ENCODE measurements at places on chromosomes 13 and 19. TPM values are rescaled to one million over a fixed set of nuclear protein-coding genes. Genes with fewer than 3 reads are reported as not detected.

The DLEU7 gene
- total RNA-seq: 7.3 TPM

The LILRB2 gene
- total RNA-seq: 1.6 TPM

The SBSN gene
- total RNA-seq: 0.06 TPM

The PARP4 gene
- 32.8 TPM for total RNA-seq

The MYH14 gene
- 7.2 TPM for total RNA-seq

The SIGLEC12 gene
- total RNA-seq: not detected

The SSC5D gene
- total RNA-seq: 3.5 TPM

The WDR83 gene
- 14.9 TPM for total RNA-seq

- H3K27me3 ChIP-seq: no peaks in the 10 kb centered on the region
- DNase-seq: no peak
- no peaks in the 10 kb centered on the region for H3K4me1 ChIP-seq
- H3K4me3 ChIP-seq: no peak overlapping the region
- H3K27ac ChIP-seq: no peak overlapping the region
Observed at GRCh38 chr19:41871573-41872383, 5.3 kb upstream of the CD79A start.

DNA sequence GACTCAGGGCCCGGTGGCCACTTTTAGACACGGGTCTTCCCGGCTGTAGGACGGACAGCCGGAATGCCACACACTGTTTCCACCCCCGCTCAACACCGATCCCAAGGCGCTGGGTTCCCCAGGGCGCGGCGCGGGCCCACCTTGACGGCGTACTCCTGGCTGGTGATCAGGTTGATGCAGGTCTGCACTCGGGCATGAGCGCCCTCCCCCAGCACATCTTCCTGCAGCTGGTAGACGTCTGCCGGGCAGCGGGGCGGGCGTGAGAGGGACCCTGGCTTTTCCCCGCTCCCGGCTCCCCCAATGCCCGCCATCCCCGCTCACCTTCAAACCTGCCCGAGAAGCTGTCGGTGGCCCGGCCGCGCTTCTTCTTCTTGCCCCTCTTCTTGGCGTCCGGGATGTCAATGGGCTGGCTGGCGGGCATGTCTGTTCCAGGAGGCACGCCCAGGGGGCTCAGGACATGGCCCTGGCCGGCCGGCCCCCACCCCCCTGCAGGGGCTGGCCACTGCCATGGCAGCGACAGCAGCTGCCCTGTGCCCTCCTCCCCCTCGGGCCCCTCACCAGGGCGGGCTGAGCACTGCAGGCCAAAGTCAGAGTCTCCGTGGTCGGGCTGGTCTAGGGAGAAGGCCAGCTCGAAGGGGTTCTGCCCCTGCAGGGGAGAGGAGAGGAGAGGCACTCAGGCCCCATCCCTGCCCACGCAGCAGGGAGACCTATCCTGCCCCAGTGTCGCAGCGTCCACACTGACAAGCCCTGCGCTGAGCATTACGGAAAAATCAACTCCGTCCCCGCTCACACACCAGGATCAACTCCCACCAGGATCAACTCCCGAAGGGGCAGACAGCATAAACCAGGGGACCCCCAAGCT is 4.8 kb downstream of the MKNK2 start:
- H3K27ac ChIP-seq: no peak overlapping the region
- peaks cover 81% of the 10 kb centered on the region for H3K36me3 ChIP-seq
- H3K4me3 ChIP-seq: no peak overlapping the region
- H3K4me1 ChIP-seq: peaks cover 72% of the 10 kb centered on the region
- H3K27me3 ChIP-seq: no peaks in the 10 kb centered on the region
- no peak for DNase-seq

DNA sequence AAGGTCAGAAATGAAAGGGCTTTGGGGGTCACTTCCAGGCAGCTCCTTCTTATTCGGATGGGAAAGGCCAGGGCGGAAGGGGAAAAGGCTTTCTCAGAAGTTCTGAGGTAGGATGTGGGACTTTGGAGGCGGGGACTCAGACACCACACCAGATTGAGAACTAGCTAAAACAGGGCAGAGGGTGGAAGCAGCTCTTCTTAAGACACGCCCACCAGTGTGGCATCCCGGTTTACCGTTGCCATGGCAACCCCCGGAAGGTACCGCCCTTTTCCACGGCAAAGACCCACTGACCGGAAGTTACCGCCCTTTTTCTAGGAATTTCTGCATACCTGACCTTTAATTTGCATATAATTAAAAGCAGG is 3.8 kb upstream of the LILRA5 start:
- no peaks in the 10 kb centered on the region for H3K36me3 ChIP-seq
- peaks cover 2% of the 10 kb centered on the region for H3K27me3 ChIP-seq
- H3K27ac ChIP-seq: no peak overlapping the region

- no peak overlapping the region for H3K4me3 ChIP-seq
- peaks cover 7% of the 10 kb centered on the region for H3K4me1 ChIP-seq
- peak overlapping the region; percentile 52 for H3K27ac ChIP-seq
- no peaks in the 10 kb centered on the region for H3K36me3 ChIP-seq
- no peaks in the 10 kb centered on the region for H3K27me3 ChIP-seq
- DNase-seq: no peak
Observed at GRCh38 chr13:97191142-97191541, 31.0 kb upstream of the MBNL2 start.

DNA sequence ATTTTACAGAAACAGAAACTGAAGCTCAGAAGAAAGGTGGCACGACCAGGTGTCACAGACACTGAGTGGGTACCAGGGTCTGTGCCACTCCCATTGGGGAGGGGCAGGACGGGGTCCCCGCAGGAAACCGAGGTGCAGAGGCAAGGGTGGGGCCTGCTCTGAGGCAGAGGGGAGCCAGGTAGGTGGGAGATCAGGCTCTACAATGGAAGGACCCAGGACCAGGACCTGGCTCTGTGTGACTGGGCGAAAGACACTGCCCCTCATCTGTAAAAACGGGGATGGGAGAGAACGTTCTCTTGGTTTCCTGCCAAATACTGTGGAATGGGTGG is 2.8 kb downstream of the PTGIR start:
- no peak for DNase-seq
- no peaks in the 10 kb centered on the region for H3K27me3 ChIP-seq
- H3K36me3 ChIP-seq: no peaks in the 10 kb centered on the region
- H3K4me1 ChIP-seq: peaks cover 35% of the 10 kb centered on the region
- no peak overlapping the region for H3K4me3 ChIP-seq

DNA sequence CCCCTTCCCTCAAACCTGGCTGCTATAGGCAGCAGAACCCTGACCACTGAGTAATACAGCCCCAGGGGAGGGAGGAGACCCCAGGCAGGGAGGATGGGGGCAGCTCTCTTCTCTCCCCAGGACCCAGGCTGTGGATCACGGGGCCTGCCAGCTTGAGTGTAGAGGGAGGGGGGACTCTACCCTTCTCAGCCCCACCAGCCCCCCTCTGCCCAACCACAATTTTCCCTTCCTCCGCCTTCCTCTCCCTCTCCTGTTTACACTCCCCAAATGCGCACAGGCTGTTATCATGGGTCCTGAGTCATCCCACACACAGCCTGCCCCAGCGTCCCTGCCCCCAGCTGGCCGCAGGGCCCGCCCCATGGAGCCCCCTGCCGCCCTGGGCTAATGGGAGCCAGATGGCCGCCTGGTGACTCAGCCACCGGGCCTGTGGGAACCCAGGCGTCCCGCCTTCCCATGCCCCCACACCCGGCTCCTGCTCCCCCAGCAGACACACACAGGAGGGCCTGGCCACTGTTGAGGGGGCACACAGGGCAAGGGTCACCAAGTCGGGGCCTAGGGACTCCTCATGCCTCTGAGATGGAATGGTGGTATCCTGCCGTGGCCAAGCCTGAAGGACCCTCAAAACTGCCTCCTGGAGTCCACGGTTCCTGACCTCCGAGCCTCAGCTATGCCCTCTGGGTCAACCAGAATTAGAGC is 13.6 kb downstream of the CCDC97 start:
- H3K27ac ChIP-seq: peak overlapping the region; percentile 10
- peaks cover 72% of the 10 kb centered on the region for H3K4me1 ChIP-seq
- DNase-seq: no peak
- H3K36me3 ChIP-seq: peaks cover 60% of the 10 kb centered on the region
- H3K4me3 ChIP-seq: no peak overlapping the region

- no peaks in the 10 kb centered on the region for H3K27me3 ChIP-seq
- no peak for DNase-seq
- H3K4me3 ChIP-seq: no peak overlapping the region
- no peaks in the 10 kb centered on the region for H3K4me1 ChIP-seq
- H3K36me3 ChIP-seq: no peaks in the 10 kb centered on the region
- no peak overlapping the region for H3K27ac ChIP-seq
Observed at GRCh38 chr13:86446311-86446710, 647.1 kb upstream of the SLITRK6 start.

DNA sequence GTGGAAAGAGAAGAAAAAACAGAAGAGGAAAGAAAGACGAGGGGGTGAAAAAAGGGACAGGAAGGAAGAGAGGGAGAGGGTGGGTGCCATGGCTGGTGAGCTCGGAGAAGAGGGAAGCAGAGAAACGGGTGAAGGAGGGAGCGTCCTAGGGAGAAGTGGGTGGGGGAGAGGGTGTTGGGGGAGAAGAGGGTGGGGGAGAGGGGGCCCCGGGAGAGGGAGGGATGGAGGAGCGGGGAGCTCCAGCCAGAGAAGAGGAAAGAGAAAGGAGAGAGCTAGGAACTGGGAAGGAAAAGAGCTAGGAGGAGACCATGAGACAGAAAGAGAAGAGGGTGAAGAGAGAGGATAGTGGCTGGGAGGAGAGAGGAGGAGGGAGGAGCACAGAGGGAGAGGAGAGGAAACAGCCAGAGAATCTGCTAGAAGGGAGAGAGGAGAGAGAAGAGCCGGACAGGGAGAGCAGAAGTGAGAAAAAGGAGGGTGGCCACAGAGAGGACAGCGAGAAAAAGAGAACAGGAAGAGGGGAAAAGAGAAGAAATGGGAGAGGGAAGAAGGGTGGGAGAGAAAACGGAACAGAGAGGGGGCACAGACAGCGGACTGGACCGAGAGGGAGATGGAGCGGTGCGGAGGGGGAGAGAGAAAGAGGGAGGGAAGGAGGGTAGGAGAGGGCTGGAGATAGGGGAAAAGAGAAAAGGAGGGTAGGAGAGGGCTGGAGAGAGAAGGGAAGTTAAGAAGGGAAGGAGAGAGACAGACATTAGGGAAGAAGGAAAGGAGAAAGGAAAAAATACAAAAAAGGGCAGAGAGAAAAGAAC is 11.9 kb upstream of the GARIN5A start:
- H3K36me3 ChIP-seq: peaks cover 20% of the 10 kb centered on the region
- peaks cover 35% of the 10 kb centered on the region for H3K4me1 ChIP-seq
- DNase-seq: no peak
- no peak overlapping the region for H3K4me3 ChIP-seq
- H3K27ac ChIP-seq: no peak overlapping the region
- peaks cover 34% of the 10 kb centered on the region for H3K27me3 ChIP-seq

DNA sequence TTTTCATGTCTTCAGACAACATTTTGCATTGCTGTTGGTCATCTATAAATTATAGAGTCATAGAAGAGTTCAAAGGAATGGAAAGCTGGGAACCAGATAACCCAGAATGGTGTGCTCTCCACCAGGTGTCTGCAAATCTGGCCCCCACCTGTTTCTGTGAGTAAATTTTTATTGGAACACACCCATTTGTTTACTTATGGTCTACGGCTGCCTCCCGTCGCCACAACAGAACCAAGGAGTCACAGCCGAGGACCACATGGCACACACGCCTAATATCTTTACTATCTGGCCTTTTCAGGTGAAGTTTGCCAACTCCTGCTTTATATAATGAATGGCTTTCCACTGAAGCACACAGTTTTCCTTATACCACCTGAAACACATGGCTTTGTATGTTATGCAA is 58.2 kb downstream of the EFNB2 start:
- no peak for DNase-seq
- H3K36me3 ChIP-seq: no peaks in the 10 kb centered on the region
- H3K27me3 ChIP-seq: no peaks in the 10 kb centered on the region

DNA sequence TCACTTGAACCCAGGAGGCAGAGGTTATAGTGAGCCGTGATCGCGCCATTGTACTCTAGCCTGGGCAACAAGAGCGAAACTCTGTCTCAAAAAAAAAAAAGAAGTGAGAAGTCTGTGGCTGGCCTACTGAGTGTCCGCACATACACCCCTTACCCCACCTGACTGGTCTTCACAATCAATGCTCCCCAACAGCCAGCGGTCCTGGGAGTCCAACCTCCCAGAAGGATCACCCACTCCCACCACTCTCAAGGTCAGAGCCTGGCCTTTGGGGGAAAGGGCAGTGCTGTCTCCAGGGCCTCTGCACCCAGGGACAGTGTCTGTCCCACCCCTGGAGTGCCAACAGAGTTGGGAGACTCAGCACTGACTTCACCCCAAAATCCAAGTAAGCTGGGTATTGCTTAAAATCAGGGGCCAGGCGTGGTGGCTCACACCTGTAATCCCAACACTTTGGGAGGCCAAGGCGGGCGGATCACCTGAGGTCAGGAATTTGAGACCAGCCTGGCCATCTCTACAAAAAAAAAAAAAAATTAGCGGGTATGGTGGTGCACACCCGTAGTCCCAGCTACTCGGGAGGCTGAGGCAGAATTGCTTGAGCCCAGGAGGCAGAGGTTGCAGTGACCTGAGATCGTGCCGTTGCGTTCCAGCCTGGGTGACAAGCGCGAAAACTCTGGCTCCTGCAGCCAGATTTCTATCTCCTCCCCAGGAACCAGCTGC is 2.3 kb upstream of the CD320 start:
- peaks cover 73% of the 10 kb centered on the region for H3K36me3 ChIP-seq
- H3K27me3 ChIP-seq: no peaks in the 10 kb centered on the region
- no peak for DNase-seq

- peaks cover 14% of the 10 kb centered on the region for H3K27me3 ChIP-seq
- peaks cover 11% of the 10 kb centered on the region for H3K4me1 ChIP-seq
- peak; percentile 60 for DNase-seq
- no peaks in the 10 kb centered on the region for H3K36me3 ChIP-seq
Observed at GRCh38 chr19:42386974-42387707, 3.0 kb downstream of the CNFN start.

GRCh38 chr13:33401238-33401637 is 115.7 kb upstream of the STARD13 start:
- H3K27me3 ChIP-seq: no peaks in the 10 kb centered on the region
- DNase-seq: no peak
- no peaks in the 10 kb centered on the region for H3K4me1 ChIP-seq
- H3K4me3 ChIP-seq: no peak overlapping the region
- no peaks in the 10 kb centered on the region for H3K36me3 ChIP-seq

GRCh38 chr19:39481229-39481545 is 549 bp downstream of the TIMM50 start:
- peaks cover 22% of the 10 kb centered on the region for H3K4me1 ChIP-seq
- H3K27me3 ChIP-seq: no peaks in the 10 kb centered on the region
- peak overlapping the region; percentile 82 for H3K4me3 ChIP-seq
- no peak for DNase-seq
- H3K36me3 ChIP-seq: peaks cover 37% of the 10 kb centered on the region
- H3K27ac ChIP-seq: no peak overlapping the region

DNA sequence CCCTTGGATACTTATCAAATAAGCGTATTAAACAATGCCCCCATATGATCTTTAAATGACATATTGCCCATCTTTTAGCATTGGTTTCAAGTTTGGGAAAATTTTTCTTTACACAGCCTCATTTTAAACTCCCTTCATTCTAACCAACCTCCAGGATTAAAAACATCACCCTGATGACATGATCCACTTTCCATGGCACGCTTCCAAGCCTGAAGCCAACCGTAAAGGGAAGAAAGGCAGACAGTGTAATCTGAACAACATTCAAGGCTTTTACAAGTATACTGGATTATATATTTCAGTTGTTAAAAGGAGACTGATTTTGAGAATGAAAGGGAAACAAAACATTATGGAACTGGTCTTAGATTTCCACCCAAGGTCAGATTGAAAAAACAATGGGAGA is 1721.9 kb downstream of the OLFM4 start:
- H3K27me3 ChIP-seq: no peaks in the 10 kb centered on the region
- no peaks in the 10 kb centered on the region for H3K36me3 ChIP-seq
- no peak overlapping the region for H3K27ac ChIP-seq
- DNase-seq: peak; percentile 19
- H3K4me3 ChIP-seq: no peak overlapping the region

All from spinal cord (tissue), 10 donors.